ENCODE measurements at places on chromosomes 16 and 17. TPM values are rescaled to one million over a fixed set of nuclear protein-coding genes. Genes with fewer than 3 reads are reported as not detected.

C17orf78 gene
- total RNA-seq: not detected

GRCh38 chr17:40659911-40660310 is 5.1 kb downstream of the KRT222 start:
- DNase-seq: no peak

SGCA gene
- 0.96 TPM for total RNA-seq

MYH1 gene
- total RNA-seq: not detected
